Lung (tissue), 17 donors: ENCODE measurements at places on chromosomes 4 and X.

DNA sequence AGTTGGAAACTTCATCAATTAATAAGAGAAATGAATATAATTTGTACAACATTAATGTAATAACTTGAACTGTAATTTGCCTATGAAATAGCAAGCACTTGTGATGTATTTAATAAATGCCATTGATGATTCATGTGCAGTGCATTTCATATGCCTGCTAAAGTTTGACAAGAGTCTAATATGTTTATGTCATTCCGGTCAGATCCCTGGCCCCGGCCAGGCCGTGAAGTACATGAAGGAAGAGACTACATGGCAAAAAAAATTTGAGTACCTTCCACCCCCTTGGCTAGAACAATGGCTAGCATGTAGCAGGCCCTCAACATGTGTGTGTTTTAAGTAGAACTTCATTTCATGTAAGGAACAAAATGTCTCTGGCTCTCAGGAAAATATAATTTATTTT, 161.3 kb downstream of the ATP10D start:
- H3K36me3 ChIP-seq: peaks cover 4% of the 10 kb centered on the region
- no peak overlapping the region for H3K4me3 ChIP-seq
- H3K27me3 ChIP-seq: no peaks in the 10 kb centered on the region
- H3K27ac ChIP-seq: no peak overlapping the region
- no peaks in the 10 kb centered on the region for H3K4me1 ChIP-seq

GRCh38 chr4:117164338-117164737, 79.0 kb upstream of the TRAM1L1 start:
- H3K27me3 ChIP-seq: no peaks in the 10 kb centered on the region
- H3K4me1 ChIP-seq: no peaks in the 10 kb centered on the region
- no peak for DNase-seq
- H3K27ac ChIP-seq: no peak overlapping the region
- H3K4me3 ChIP-seq: no peak overlapping the region
- H3K36me3 ChIP-seq: no peaks in the 10 kb centered on the region

GRCh38 chr4:7539659-7540058, 104.9 kb upstream of the PSAPL1 start:
- H3K27ac ChIP-seq: no peak overlapping the region
- H3K4me1 ChIP-seq: no peaks in the 10 kb centered on the region
- H3K36me3 ChIP-seq: no peaks in the 10 kb centered on the region
- no peak overlapping the region for H3K4me3 ChIP-seq
- no peak for DNase-seq
- no peaks in the 10 kb centered on the region for H3K27me3 ChIP-seq

DNA sequence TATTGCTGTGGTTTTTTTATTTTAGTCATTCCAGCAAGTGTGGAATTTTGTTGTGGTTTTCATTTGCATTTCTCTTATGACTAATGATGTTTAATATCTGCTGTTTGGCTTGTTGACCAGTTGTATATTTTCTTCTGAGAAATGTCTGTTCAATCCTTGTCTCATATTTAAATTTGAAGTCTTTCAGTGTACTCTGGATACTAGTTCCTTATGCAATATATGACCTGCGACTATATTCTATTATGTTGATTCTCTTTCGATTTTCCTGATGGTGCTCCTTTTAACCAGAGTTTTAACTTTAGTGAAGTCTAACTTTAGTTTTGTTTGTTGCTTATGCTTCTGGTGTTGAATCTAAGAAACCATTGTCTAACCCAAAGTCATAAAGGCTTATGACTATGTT, 1528.0 kb downstream of the TECRL start:
- no peaks in the 10 kb centered on the region for H3K27me3 ChIP-seq
- no peaks in the 10 kb centered on the region for H3K36me3 ChIP-seq
- no peak for DNase-seq
- no peak overlapping the region for H3K27ac ChIP-seq
- H3K4me1 ChIP-seq: no peaks in the 10 kb centered on the region

DNA sequence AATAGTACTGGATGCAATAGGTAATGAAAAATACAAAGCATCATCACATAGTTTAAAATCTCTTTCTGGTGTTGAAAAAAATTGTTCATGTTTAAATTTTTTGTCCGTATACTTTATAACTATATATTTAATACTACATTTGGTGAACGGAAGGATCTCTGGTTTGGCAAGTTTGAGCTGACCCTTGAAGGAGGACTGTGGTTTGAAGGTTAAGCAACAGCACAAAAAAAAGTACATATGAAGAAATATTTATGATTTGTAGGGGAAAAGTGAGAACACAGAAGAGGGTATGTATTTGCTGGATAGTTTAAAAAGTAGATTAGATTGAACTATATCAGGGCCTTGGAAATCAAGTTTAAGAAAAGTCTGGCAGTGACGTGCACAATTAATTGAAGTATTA, 13.3 kb downstream of the SRP72 start:
- no peaks in the 10 kb centered on the region for H3K4me1 ChIP-seq
- H3K36me3 ChIP-seq: peaks cover 46% of the 10 kb centered on the region
- DNase-seq: no peak
- H3K27ac ChIP-seq: no peak overlapping the region
- no peaks in the 10 kb centered on the region for H3K27me3 ChIP-seq
- no peak overlapping the region for H3K4me3 ChIP-seq

DNA sequence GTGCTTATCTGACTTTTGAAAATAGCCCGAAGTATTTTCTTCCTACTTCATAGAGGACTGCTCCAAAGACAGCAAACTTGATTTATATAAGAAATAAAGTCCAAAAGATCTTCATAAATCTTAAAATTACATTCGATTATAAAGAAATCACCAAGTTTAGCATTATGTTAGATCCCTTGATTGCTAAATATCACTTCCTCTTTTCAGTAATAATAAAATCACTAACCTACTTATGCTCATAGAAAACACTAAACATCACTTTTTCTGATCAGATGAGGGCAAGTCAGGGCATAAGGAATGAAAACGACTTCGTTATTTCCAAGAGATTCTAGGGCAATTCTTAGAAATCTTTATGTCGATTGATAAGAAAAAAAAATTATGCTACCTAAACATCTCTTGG, 32.0 kb downstream of the DYNLT3 start:
- H3K4me1 ChIP-seq: no peaks in the 10 kb centered on the region
- H3K4me3 ChIP-seq: no peak overlapping the region
- no peak for DNase-seq
- no peak overlapping the region for H3K27ac ChIP-seq

GRCh38 chrX:152451731-152451980, 541 bp upstream of the GABRA3 start:
- H3K27ac ChIP-seq: no peak overlapping the region
- no peak overlapping the region for H3K4me3 ChIP-seq
- DNase-seq: no peak
- no peaks in the 10 kb centered on the region for H3K36me3 ChIP-seq
- H3K4me1 ChIP-seq: no peaks in the 10 kb centered on the region

DNA sequence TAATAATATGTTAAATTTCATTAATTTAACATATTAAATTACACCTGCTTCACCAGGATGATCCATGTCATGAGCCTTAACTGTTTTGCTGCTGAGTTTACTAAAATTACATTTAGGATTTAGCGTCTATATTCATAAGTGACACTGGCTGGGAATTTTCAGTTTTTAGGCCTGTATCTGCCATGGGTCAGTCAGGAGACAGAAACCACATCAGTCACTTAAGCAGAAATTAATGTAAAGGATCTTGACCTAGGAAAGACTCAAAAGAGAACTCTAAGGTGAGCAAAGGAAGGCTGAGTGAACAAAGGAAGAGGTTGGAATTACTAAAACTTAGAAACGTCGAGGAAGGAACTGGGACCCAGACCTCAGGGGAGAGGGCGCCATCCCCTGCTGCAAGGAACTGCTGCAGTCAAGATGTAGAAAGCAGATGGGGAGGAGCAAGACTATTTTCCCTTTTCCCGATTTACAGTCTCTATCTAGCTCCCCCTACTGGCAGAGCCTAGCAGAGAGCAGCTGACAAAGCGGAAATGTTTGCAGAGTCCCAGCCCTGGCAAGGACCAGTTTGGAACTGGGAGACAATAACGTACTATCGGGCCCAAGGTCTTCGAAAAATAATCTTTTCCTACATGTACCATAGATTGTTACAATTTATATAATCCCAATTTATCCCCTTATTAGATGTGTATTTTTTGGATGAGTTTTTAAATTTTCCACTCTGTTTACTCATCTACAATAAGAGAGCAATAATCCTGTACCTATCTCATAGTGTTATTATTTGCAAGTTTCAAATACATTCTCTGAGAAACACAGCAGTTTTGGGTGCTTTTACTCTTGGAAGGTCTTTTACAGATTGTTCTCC, 22.6 kb upstream of the RBBP7 start:
- H3K4me1 ChIP-seq: no peaks in the 10 kb centered on the region
- no peak overlapping the region for H3K27ac ChIP-seq
- peaks cover 20% of the 10 kb centered on the region for H3K27me3 ChIP-seq

GRCh38 chr4:150664935-150665334, 83.0 kb downstream of the MAB21L2 start:
- H3K27ac ChIP-seq: no peak overlapping the region
- no peak for DNase-seq
- H3K27me3 ChIP-seq: no peaks in the 10 kb centered on the region
- H3K36me3 ChIP-seq: no peaks in the 10 kb centered on the region
- H3K4me3 ChIP-seq: no peak overlapping the region

DNA sequence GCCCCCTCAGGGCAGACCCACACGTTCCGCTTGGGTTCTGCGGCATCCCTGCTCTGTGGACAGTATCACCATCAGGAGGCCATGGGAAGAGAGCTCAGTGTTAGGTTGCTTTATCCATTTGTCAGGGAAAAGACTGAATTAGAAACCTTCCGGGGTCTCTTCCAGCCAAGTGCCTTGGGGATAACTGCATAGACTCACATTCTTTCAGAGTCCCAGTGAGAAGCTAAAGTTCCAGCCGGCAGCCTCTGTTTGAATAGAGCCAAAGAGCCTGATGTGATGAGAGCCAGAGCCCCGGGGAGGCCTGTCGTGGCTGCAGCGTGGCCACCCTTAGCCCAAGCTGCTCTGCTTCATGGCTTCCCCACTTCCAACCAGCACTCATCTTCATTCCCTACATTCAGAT, 85.2 kb downstream of the FHDC1 start:
- no peaks in the 10 kb centered on the region for H3K36me3 ChIP-seq
- no peak for DNase-seq
- no peak overlapping the region for H3K4me3 ChIP-seq
- H3K27ac ChIP-seq: no peak overlapping the region
- no peaks in the 10 kb centered on the region for H3K4me1 ChIP-seq

GRCh38 chrX:69133921-69134542, 31.2 kb downstream of the PJA1 start:
- peaks cover 5% of the 10 kb centered on the region for H3K4me1 ChIP-seq
- no peak overlapping the region for H3K27ac ChIP-seq
- no peaks in the 10 kb centered on the region for H3K27me3 ChIP-seq
- no peak overlapping the region for H3K4me3 ChIP-seq
- DNase-seq: peak; percentile 77

GRCh38 chr4:53016099-53016820, 154.1 kb downstream of the RASL11B start:
- H3K27me3 ChIP-seq: no peaks in the 10 kb centered on the region
- no peaks in the 10 kb centered on the region for H3K4me1 ChIP-seq
- no peak overlapping the region for H3K4me3 ChIP-seq
- H3K27ac ChIP-seq: no peak overlapping the region

- no peaks in the 10 kb centered on the region for H3K36me3 ChIP-seq
- H3K27ac ChIP-seq: no peak overlapping the region
- no peak for DNase-seq
These were observed 281.7 kb upstream of the GK2 start for GRCh38 chr4:79689740-79690139.

DNA sequence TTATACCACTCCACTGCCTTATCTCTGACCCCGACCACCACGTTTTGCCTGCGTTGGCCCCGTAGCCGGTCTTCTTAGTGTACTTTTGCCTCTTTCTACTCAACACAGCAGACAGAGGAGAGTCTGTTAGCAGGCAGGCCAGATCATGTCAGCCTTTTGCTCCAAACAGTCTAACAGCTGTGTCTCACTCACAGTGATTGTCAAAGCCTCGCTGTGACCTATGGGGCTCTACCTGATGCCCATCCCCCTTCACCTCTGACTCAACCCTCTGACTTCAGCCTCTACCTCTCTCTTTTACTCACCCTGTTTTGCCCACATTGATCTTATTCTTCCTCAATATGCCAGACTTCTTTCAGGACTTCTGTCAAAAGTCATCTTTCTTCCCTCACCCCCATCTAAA, 127.1 kb downstream of the TRIML1 start:
- no peak overlapping the region for H3K27ac ChIP-seq
- H3K27me3 ChIP-seq: no peaks in the 10 kb centered on the region

- no peaks in the 10 kb centered on the region for H3K36me3 ChIP-seq
- H3K4me1 ChIP-seq: peaks cover 11% of the 10 kb centered on the region
- no peaks in the 10 kb centered on the region for H3K27me3 ChIP-seq
- no peak for DNase-seq
- no peak overlapping the region for H3K4me3 ChIP-seq
- H3K27ac ChIP-seq: no peak overlapping the region
These were observed 99.6 kb downstream of the UGT8 start for GRCh38 chr4:114698231-114698630.

GRCh38 chrX:119635799-119636198, 29.6 kb upstream of the NKRF start:
- no peaks in the 10 kb centered on the region for H3K27me3 ChIP-seq
- H3K4me3 ChIP-seq: peak overlapping the region; percentile 6
- no peaks in the 10 kb centered on the region for H3K4me1 ChIP-seq

DNA sequence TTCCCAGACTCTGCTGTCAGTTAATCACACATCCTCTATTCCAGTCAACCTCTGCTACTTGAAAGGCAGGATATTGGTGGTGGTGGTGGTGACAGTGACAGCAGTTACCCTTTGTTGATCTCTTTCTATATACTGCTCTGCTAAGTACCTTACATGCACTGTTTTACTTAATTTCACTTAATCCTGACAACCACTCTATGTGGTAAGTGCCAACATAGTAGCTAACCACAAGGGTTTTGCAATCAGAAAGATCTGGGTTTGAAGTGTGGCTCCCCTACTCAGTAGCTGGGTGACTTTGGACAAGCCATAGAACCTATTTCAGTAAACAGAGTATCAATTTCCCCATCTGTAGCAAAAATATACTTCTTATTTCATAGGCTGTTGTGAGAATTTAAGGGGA, 24.2 kb upstream of the F9 start:
- no peaks in the 10 kb centered on the region for H3K4me1 ChIP-seq
- no peaks in the 10 kb centered on the region for H3K36me3 ChIP-seq
- no peak for DNase-seq
- H3K4me3 ChIP-seq: no peak overlapping the region

DNA sequence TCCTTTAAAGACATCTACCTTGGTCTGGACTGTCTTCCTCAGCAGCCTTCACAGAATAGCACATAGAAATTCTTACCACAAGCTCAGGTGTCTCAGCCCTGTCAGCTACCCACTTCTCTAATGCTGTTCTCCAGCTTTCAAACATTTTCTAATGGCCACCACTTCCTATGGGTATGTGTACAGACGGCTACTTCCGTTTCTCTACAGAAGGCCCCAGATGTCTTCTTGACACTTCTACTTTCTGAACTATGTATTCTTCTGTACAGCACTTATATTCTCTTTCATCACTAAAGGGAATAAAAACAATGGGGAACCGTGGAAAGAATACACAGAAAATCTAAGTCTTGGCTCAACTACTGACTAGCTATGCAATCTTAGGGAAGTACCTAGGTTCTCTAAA, 13.3 kb downstream of the OPHN1 start:
- H3K27me3 ChIP-seq: no peaks in the 10 kb centered on the region
- no peaks in the 10 kb centered on the region for H3K36me3 ChIP-seq
- DNase-seq: no peak
- no peak overlapping the region for H3K4me3 ChIP-seq
- H3K27ac ChIP-seq: no peak overlapping the region
- no peaks in the 10 kb centered on the region for H3K4me1 ChIP-seq

GRCh38 chr4:147110473-147111367, 165.1 kb upstream of the TTC29 start:
- H3K4me3 ChIP-seq: no peak overlapping the region
- no peaks in the 10 kb centered on the region for H3K27me3 ChIP-seq
- no peaks in the 10 kb centered on the region for H3K36me3 ChIP-seq
- no peak for DNase-seq
- no peak overlapping the region for H3K27ac ChIP-seq
